Endothelial cell (in vitro differentiated cells): ENCODE measurements at places on chromosomes 5 and 9. TPM values are rescaled to one million over a fixed set of nuclear protein-coding genes. Genes with fewer than 3 reads are reported as not detected.
A peak's percentile ranks its signal among the peaks of the same experiment; 100 is the strongest.

The SUSD1 gene
- total RNA-seq, result 5.7 TPM

The LRRC19 gene
- total RNA-seq, result not detected

The RALGDS gene
- total RNA-seq, result 80.6 TPM

The CD74 gene
- 170 TPM for total RNA-seq

The GDF9 gene
- 0.33 TPM for total RNA-seq

The ZBED3 gene
- 13.0 TPM for total RNA-seq

DNA sequence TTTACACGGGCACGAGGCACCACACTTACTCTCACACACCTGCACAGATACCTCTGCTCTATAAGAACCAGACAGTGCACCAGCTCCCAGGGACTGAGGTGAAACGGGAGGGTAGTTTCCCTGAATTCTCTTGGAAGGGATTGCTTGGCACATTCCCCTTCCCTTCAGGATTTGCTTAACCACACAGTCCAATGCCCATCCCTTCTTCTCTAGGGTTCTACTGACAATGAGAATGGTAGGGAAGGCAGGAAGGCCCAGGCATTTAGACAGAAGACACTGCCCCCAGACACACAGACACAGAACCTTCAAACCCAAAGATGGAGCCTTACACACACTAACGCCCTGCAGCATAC lies 704 bp upstream of the LHX6 start:
- DNase-seq, result no peak
- peaks cover 20% of the 10 kb centered on the region for H3K27me3 ChIP-seq
- peaks cover 11% of the 10 kb centered on the region for H3K36me3 ChIP-seq
- H3K27ac ChIP-seq, result no peak overlapping the region
- peaks cover 29% of the 10 kb centered on the region for H3K4me1 ChIP-seq
- no peak overlapping the region for H3K4me3 ChIP-seq

- peaks cover 35% of the 10 kb centered on the region for H3K4me1 ChIP-seq
- H3K36me3 ChIP-seq, result peaks cover 2% of the 10 kb centered on the region
- H3K27ac ChIP-seq, result peak overlapping the region; percentile 90
- H3K4me3 ChIP-seq, result no peak overlapping the region
- peaks cover 1% of the 10 kb centered on the region for H3K27me3 ChIP-seq
- DNase-seq, result no peak
These were observed 133.9 kb downstream of the DROSHA start for GRCh38 chr5:31397926-31398557.

DNA sequence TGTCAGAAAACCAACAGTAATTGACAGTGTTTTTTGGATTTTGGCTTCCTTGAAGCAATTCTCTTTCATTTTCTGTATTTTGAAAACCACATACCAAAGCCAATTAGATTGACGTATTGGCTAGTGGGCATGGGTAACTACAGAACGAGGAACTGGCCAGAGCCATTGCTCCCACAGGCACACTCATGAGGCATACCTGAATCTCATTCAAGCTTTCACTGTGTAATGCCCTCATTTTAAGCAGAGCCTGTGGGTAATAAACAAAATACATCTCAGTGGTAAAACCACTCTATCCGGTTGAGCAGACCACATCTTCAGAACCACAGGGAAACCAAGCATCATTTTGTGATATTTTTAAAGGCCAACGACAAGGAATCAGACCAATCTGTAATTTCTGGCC lies 394.1 kb downstream of the ZNF608 start:
- no peak for DNase-seq
- H3K36me3 ChIP-seq, result no peaks in the 10 kb centered on the region
- H3K27ac ChIP-seq, result no peak overlapping the region

DNA sequence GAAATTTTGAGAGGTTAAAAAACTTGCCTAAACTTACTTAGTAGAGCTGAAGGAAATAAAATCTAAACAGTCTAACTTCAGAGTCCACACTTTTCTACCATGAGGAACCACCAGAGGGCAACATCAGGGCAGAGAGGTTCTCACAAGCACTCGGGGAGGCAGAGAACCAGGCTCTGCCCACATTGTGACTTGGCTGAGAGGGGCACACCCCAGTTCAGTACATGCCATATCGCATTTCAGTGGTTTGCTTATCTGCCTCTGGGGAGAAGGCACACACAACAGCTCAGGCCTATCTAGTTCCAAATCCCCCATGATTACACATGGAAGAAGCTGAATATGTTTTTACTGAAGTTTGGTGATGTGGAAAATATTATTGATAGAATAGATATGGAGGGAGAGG lies 49.2 kb downstream of the EQTN start:
- no peaks in the 10 kb centered on the region for H3K4me1 ChIP-seq
- no peak overlapping the region for H3K4me3 ChIP-seq
- H3K27me3 ChIP-seq, result peaks cover 4% of the 10 kb centered on the region
- peaks cover 18% of the 10 kb centered on the region for H3K36me3 ChIP-seq
- peak; percentile 51 for DNase-seq

GRCh38 chr9:133569121-133569785 lies 34.7 kb downstream of the ADAMTSL2 start:
- H3K27ac ChIP-seq, result no peak overlapping the region
- peaks cover 3% of the 10 kb centered on the region for H3K4me1 ChIP-seq
- H3K36me3 ChIP-seq, result no peaks in the 10 kb centered on the region
- peaks cover 11% of the 10 kb centered on the region for H3K27me3 ChIP-seq
- H3K4me3 ChIP-seq, result no peak overlapping the region

GRCh38 chr5:66829358-66829674 lies 233.1 kb downstream of the MAST4 start:
- H3K27me3 ChIP-seq, result peaks cover 8% of the 10 kb centered on the region
- H3K4me1 ChIP-seq, result peaks cover 53% of the 10 kb centered on the region
- no peak for DNase-seq

DNA sequence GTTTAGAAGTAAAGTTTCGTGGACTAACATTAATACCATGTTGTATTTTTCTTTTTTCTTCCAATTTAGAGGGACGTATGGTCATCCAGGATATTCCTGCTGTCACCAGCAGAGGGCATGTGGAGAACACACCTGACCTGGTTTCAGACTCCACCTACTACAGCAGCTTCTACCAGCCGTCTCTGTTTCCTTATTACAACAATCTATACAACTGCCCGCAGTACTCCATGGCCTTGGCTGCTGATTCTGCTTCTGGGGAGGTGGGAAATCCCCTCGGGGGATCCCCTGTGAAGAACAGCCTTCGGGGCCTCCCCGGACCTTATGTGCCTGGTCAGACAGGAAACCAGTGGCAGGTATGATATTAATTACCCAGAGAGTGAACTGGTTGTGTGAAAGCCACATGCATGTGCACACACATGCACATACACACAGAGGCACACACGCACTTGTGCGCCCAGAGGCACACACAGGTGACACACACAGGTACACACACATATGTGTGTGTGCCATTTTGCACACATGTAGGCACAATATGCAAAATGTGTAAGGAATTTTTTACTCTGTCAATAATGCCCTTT lies 52.4 kb downstream of the DMRT1 start:
- H3K27me3 ChIP-seq, result peaks cover 7% of the 10 kb centered on the region
- no peak overlapping the region for H3K27ac ChIP-seq
- H3K4me1 ChIP-seq, result peaks cover 4% of the 10 kb centered on the region
- DNase-seq, result peak; percentile 50
- H3K4me3 ChIP-seq, result no peak overlapping the region
- H3K36me3 ChIP-seq, result peaks cover 4% of the 10 kb centered on the region

- H3K4me1 ChIP-seq, result no peaks in the 10 kb centered on the region
- DNase-seq, result no peak
- H3K27ac ChIP-seq, result no peak overlapping the region
- no peaks in the 10 kb centered on the region for H3K36me3 ChIP-seq
These were observed 11.1 kb upstream of the MED27 start for GRCh38 chr9:132090771-132091170.

- peaks cover 8% of the 10 kb centered on the region for H3K27me3 ChIP-seq
- H3K4me3 ChIP-seq, result no peak overlapping the region
- peaks cover 15% of the 10 kb centered on the region for H3K4me1 ChIP-seq
- no peak for DNase-seq
These were observed 28.5 kb upstream of the NDST1 start for GRCh38 chr5:150479416-150479815.

GRCh38 chr5:148467958-148468357 lies 84.2 kb downstream of the FBXO38 start:
- H3K27ac ChIP-seq, result no peak overlapping the region
- no peaks in the 10 kb centered on the region for H3K36me3 ChIP-seq
- H3K4me3 ChIP-seq, result no peak overlapping the region
- no peak for DNase-seq
- no peaks in the 10 kb centered on the region for H3K4me1 ChIP-seq

- H3K36me3 ChIP-seq, result no peaks in the 10 kb centered on the region
- DNase-seq, result no peak
- H3K27me3 ChIP-seq, result peaks cover 2% of the 10 kb centered on the region
- no peak overlapping the region for H3K4me3 ChIP-seq
- no peaks in the 10 kb centered on the region for H3K4me1 ChIP-seq
These were observed 49.3 kb upstream of the GNA14 start for GRCh38 chr9:77697238-77697984.

DNA sequence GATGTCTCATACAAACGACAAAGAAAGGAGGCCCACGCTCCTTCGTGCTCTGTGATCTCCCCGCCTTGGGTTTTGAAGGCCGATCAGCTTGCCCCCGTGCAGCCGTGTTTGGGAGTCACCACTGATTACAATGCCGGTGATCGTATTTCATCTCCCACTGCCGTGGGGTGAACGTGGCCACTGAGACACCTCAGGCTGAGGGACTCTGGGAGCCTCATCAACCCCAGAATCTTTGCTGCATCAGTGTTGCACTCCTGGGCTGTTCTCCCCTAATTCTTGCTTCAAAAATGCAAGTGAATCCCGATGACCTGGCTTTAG lies 194.2 kb downstream of the HSPA4 start:
- H3K27me3 ChIP-seq, result peaks cover 6% of the 10 kb centered on the region
- no peak for DNase-seq
- H3K36me3 ChIP-seq, result no peaks in the 10 kb centered on the region
- H3K4me1 ChIP-seq, result peaks cover 20% of the 10 kb centered on the region

- no peaks in the 10 kb centered on the region for H3K4me1 ChIP-seq
- H3K27ac ChIP-seq, result no peak overlapping the region
- no peaks in the 10 kb centered on the region for H3K27me3 ChIP-seq
- no peak overlapping the region for H3K4me3 ChIP-seq
These were observed 357.1 kb downstream of the CDH18 start for GRCh38 chr5:19630876-19631275.
